ENCODE measurements at places on chromosomes 4 and X.

DNA sequence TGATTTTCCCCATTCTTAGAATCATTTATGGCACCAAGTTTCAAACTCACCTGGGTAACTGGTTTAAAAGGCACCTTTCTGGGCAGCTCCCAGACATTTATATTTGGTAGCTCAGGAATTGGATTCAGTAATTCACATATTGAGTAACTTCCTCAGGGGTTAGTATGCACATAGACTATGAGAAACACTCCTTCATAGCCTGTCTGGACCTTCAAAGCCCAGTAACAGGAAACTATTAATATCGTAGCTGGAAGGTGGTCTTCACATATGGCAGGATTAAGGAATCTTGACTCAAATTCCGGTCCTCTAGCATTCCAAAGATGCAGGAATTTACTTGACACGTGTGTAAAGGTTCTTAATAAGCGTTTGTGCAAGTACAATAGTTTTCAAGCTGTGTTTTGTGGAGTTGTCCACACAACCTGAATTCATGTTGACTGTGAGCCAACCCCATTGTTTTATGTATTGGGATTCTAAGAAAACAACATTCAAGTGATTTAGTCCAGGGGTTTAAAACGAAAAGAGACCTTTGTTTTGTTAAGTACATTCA, 78.4 kb downstream of the PLS3 start:
- no peak for DNase-seq

DNA sequence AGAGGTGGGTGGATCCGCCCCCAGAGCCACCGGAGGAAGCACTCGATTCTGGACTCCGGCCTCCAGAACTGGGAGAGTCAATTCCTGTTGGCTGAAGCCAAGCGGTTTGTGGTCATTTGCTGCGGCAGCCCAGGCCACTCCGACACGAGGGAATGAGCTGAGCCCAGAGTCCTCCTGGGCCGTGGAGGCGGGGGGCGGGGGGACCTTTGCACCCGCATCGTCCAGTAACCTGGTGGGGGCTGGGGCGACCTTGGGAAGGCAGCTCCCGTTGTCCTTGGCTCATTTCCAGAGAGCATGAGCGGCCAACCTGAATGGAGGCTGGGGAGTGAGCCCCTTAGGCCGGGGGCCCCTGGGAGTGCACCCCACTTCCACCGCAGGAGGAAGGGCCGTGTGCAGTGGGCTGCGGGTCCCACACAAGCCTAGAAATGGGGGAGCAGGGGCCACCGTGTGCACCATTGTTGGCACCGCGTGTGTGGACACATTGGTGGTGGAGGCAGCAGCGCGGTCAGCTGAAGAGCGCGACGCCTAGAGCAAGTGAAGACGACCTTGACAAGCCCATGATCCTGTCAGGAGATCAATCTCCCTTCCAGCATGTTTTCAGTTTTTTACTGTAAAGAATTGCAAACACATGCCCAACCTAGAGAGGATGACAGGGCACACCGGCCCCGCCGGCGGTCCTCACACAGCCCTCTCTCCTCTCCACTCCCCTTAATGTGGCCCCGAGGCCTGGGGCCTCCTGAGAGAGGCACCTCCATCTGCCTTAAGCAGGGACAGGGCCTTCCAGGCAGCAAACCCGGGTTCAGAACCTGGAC, 19.9 kb upstream of the DUSP9 start:
- no peak for DNase-seq

- DNase-seq = no peak
These were observed 39.7 kb downstream of the HMGB2 start for GRCh38 chr4:173294444-173294843.

GRCh38 chrX:140467211-140467610, 37.7 kb downstream of the SOX3 start:
- no peak for DNase-seq

GRCh38 chrX:128804828-128805227, 718.5 kb downstream of the SMARCA1 start:
- DNase-seq = no peak

- DNase-seq = no peak
These were observed 105.5 kb downstream of the SHROOM3 start for GRCh38 chr4:76540486-76540885.

DNA sequence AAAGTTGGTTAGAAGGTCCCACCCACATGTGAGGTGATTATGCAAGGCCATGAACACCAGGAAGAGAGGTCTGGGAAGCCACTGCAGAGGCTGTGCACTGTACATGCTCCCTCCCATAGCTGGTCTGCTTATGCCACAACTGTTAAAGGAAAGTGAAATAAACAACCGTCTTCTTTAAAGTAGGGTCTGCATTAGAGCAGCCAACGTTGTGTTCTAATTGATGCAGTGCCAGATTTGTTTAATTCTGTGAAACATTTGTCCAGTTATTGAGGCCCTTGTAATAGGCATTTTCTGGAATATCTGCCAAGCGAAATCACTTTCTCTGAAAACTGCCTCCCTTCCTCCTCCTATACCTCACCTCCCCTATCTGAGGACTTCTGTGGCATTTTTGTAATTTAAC, 224.0 kb upstream of the LNX1 start:
- DNase-seq = no peak

DNA sequence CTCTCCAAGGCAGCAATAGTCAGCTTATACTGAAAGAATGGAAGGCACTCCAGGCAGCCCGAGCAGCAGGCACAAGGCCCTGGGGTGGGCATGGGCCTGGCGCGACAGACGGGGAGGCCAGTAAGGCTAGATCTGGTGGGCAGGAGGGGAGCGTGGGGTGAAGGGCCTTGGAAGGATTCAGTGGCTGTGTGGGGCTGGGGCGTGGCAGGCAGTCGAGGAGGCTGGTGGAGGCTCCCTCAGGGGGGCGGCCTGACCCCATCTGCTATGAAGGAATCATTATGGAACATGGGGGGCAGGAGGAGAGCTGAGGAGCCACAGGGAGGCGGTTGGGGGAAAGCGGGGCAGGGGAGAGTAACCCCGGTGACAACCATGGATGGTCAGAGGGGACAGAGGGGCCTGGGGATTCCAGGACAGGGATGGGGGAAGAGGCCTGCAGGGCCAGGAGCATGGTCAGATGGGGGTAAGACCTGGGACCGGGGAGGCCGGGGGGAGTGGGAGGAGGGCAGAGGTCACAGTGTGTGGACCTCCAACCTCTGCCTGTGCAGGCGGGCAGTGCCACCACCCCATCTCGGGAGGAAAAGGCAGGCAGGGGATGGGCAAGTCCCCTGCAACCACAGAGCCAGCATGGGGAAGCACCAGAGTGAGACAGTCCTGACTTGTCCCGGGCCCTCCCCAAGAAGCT, 70.3 kb downstream of the ACOX3 start:
- no peak for DNase-seq

Measured in coronary artery (tissue), 2 donors.